ENCODE measurements at places on chromosomes 2 and 18. TPM values are rescaled to one million over a fixed set of nuclear protein-coding genes. Genes with fewer than 3 reads are reported as not detected.

DNA sequence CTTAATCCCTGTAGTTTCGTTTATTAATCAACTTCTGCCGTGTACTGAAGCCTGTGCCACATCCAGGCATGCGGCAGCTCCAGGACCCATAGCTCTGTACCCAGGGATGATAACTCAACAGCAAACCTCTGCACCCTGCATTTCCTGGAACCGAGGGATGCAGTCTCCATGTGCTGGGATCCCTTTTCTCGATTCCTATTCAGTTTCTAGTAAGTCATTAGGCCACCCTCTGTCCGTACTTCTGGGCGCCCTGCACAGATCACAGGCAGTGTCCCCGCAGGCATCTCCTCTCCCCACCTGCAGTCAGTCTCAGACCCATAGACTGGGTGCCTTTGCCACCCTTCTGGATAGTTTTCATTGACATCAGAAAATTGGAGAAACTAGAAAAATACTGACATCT, 18.8 kb downstream of the TMEM18 start:
- DNase-seq, result no peak

GRCh38 chr2:174577967-174578589, 19.5 kb downstream of the WIPF1 start:
- DNase-seq, result peak; percentile 65

Gene CRACDL
- not detected for total RNA-seq

- DNase-seq, result no peak
Observed at GRCh38 chr2:217085543-217085942, 225.7 kb upstream of the TNP1 start.

DNA sequence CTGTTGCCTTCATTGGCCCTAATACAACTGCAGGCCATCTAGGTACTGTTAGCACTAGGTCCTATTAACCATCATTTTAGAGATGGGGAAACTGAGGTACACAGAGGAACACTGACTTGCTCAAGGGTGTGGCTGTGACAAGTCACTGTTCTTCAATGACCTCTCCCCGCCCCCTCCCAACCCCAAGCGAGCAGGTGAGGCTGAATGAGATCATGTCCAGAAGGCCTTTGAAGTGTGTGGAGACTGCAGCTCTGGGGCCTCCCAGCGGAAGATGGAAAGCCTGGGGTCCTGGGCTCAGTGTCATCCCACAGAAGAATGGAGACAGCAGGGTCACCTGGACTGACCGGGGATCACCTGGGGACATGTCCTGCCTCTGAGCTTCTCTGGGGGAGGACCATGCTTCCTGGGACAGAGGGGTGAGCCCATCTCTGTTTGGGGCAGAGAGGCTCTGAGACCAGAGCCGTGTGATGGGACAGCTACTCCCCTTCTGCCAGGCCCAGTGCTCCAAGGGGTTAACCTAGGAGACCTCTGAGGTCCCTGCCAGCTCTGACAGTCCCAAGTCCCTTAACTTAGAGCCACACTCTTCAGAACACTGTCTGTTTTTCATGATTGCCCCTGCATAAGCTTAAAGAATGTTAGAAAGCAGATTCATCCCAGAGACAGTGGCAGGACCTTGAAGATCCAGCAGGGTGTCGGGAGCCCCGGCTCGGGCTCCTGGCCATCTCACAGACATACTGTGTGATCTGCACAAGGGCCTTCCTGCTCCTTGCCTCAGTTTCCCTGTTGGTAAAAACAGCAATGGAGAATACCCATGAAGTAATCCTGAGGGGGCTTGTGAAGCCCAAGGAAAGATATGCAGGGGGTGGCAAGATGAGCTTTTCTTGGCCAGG, 16.7 kb upstream of the FOSL2 start:
- DNase-seq, result no peak

DNA sequence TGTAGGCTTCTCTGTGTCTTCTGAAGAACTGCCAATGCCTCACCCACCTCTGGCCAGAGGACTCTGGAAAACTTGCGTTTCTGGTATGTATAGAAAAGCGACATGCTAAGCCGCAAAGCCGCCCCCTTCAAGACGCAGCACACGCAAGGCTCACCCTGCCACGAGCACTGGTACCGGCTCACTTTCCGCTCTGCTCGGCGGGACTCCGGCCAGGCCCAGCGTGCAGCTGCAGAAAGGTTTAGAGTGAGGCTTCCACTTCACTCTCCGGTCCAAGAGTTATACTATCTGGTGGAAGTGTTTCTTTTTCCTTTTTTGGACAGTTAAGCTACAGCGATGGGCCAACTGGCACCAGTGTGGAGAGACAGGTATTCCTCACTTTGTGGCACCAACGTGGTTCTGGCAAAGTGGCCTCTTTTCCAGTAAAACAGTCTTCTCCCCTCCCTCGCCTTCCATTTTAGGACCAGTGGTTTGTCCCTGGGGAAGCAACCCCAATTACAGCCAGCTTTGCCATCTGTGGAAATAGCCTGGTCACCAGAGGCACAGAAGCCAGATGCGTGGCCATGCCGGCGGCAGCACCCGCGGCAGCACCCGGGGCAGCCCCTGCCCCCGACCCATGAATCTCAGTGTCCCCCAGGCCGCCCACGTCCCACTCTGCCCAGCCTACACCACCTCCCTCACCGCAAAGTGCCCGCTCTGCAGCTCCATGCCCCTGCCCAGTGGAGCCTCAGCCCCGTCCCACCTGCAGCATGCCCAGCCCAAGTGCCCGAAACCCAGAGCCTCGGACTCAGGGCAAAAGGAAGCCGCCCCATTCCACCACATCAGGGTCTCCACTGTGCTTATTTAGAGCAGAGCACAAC, 91.6 kb upstream of the CTDP1 start:
- DNase-seq, result no peak

DNA sequence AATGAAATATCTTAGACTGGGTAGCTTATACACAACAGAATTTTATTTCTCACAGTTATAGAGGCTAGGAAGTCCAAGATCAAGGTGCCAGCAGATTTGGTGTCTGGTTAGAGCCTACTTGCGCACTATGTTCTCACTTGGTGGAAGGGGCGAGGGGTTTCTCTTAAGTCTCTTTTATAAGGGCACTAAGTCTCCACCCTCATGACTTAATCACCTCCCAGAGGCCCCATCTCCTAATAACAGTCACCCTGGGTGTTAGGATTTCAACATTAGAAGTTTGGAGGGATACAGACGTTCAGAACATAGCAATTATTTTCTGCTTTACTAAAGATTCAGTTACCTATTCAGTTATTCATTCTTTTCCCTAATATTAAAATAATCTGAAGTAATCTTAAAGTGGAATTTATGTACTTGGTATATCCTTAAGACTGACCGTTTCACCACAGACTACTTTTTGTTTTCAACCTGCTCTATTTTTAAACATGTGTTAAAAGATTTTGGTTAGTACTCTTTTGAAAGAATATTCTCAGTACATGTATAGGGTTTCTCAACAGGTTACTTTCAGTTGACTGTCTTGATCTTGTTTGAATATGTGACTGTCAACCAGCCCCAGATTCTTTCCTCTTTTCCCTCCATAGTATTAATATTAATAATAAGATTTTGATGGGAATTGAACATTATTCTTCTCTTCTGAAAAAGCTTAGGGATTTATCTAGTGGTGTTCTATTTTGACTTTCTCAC, 130.0 kb downstream of the TAF4B start:
- DNase-seq, result no peak

GRCh38 chr2:122528061-122528460, 772.6 kb downstream of the TSN start:
- peak; percentile 73 for DNase-seq

Gene MATN3
- total RNA-seq, result 0.47 TPM

- DNase-seq, result no peak
Observed at GRCh38 chr2:71830497-71831192, 317.0 kb downstream of the CYP26B1 start.

GRCh38 chr2:53314718-53315117, 452.9 kb upstream of the CHAC2 start:
- DNase-seq, result no peak

DNA sequence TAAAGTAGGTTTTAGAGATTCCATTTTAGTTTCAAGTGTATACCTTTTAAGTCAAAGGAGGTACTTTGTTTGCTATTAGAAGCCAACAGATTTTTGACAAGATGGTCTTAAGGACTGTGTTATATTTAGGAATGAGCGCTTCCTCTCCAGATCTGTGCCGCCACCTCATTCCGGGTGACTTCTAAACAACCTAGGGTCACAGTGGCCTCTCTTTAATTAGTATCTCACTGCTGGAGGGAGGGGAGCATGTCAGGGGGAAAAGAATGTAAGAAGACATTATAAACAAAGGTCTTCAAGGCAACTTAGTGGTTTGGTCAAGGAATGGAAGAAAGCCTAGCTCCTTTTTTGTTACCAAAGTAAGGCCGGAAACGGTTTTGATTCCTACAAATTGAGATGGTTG, 67.0 kb downstream of the RBMS1 start:
- no peak for DNase-seq
